ENCODE measurements at places on chromosomes 5 and 9. TPM values are rescaled to one million over a fixed set of nuclear protein-coding genes. Genes with fewer than 3 reads are reported as not detected.

DNA sequence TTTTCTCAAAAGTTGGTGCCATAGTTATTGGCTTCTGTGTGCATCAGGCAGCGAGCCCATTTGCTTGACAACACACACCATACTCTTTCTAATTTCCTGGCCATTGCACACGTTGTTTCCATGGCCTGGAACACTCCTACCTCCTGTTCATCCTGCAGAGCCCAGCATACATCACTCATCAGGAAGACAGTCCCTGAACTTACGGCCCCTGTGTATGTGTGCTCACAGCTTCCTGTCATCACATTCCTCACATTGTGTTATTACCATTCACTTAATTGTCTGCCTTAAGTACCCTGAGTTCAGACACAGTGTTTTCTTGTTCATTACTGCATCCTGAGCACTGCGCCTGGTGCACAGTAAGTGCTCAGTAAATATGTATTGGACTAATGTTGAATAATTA is 355.9 kb downstream of the PRELID2 start:
- DNase-seq: no peak

DNA sequence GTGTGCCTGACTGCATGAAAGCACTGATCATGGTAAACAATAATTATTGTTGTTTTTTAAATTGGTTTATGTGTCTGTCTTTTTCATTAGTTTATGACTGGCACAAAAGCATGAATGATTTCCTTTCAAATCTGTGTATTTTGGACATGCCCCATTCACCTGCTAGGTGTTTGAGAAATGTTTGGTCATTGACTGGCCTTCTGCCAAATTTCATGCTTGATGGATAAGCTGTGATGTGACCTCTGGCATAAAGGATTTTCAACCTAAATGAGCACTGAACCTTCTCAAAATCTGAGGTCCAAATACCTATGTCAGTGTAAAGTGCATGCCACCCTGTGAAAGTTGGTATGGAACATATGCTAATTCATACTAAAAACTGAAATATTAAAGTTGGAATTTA is 204.5 kb downstream of the BRINP1 start:
- no peak for DNase-seq

DNA sequence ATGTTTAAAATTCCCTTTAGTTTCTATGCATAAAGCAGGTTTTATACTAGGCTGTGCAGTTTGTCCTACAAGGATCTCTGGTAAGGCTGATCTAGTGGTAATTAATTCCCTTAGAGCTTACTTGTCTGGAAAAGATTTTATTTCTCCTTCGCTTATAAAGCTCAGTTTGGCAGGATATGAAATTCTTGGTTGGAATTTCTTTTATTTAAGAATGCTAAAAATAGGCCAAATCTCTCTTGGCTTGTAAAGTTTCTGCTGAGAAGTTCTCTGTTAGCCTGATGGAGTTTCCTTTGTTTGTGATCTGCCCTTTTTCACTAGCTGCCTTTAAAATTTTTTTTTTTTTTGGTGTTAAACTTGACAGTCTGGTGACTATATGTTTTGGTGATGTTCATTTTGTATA is 237.1 kb upstream of the TLE4 start:
- DNase-seq: no peak

- no peak for DNase-seq
These were observed 14.0 kb downstream of the PRUNE2 start for GRCh38 chr9:76891874-76892273.

GRCh38 chr5:167582283-167582682 is 709.2 kb upstream of the WWC1 start:
- no peak for DNase-seq

DNA sequence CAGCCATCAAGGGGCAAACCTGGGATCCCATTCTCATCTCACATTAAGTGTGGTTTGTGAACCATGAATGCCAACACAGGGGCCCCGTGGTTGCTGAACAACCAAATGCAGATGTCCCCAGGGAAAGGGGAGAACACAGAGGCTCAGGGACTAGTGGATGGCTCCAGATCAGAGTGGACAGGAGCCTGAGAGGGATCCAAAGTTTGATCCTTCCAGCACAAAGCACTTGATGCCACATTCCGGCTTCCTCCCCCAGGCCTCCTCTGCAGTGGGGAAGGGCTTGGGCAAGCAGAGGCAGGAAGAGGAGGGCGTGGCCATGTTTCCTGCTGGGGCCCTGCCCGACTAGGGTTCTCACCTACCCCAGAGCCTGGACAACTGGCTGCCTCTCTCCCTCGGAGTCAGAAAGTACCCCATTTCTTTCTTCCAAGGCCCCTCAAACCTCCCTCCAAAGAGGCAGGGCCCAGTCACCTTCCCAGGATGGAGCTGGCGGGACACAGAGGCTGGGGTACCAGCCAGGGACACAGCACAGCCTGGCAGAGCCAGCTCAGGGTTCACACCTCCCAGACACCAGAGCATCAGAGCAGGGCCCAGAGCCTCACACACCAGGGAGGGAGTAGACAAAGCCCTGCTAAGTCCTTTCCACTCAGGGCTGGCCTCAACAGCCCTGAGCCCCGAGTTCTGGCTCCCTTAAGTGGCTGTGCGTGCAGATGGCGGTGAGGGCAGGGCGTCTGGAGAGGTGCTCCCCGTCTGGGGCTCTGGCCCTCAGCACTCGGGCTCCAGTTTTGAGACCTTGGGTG is 4.3 kb upstream of the RNF44 start:
- peak; percentile 54 for DNase-seq

- DNase-seq: no peak
These were observed 206.3 kb downstream of the GABBR2 start for GRCh38 chr9:98502311-98502975.

DNA sequence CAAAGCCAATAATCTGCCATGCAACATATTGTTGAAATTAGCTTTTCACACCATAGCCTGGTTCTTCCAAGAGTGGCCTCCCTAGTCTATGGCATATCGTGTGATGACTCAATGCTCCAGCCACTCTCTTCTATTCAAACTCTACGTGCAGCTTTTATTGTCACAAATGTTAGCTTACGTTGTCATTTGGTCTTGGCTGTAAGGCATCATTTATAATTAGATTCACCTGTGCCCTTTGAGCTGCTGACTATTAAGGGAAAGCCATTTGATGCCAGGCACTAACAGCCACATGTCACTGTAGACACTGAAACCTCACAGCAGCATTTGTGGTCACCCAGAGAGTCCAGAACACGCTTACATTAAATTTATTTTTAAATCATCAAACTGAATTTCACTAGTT is 66.8 kb downstream of the APBA1 start:
- DNase-seq: no peak

- DNase-seq: no peak
These were observed 1478.3 kb upstream of the CDH9 start for GRCh38 chr5:28516722-28517121.

- no peak for DNase-seq
These were observed 219.7 kb upstream of the TUT7 start for GRCh38 chr9:86573886-86574285.

GRCh38 chr5:148911386-148911785 is 85.0 kb downstream of the ADRB2 start:
- no peak for DNase-seq

GRCh38 chr5:143338658-143339366 is 64.7 kb downstream of the NR3C1 start:
- no peak for DNase-seq

DNA sequence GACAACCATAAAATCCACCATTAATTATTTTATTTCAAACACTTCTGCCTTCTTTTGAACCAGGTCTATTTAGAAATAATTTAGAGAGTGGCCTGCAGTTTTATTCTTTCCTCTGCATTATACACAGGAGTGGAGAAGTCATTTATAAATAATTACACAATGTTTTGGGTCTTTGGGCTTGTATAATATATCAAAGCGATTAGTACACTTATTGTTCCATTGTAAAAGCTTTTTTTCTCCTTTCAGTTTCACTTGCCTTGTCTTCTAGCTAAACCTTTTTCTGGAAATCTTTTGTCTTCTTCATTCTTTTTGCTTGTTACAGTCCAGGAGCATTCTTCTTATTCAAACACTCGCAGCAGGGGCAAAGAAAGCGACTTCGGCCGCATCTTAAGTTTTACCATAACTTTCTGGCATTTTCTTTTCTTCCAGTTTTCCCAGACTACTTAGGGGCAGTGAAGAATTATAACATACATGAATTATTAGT is 7.3 kb upstream of the NEUROG1 start:
- no peak for DNase-seq

- no peak for DNase-seq
These were observed 1290.0 kb downstream of the EFNA5 start for GRCh38 chr5:106380736-106381135.

DNA sequence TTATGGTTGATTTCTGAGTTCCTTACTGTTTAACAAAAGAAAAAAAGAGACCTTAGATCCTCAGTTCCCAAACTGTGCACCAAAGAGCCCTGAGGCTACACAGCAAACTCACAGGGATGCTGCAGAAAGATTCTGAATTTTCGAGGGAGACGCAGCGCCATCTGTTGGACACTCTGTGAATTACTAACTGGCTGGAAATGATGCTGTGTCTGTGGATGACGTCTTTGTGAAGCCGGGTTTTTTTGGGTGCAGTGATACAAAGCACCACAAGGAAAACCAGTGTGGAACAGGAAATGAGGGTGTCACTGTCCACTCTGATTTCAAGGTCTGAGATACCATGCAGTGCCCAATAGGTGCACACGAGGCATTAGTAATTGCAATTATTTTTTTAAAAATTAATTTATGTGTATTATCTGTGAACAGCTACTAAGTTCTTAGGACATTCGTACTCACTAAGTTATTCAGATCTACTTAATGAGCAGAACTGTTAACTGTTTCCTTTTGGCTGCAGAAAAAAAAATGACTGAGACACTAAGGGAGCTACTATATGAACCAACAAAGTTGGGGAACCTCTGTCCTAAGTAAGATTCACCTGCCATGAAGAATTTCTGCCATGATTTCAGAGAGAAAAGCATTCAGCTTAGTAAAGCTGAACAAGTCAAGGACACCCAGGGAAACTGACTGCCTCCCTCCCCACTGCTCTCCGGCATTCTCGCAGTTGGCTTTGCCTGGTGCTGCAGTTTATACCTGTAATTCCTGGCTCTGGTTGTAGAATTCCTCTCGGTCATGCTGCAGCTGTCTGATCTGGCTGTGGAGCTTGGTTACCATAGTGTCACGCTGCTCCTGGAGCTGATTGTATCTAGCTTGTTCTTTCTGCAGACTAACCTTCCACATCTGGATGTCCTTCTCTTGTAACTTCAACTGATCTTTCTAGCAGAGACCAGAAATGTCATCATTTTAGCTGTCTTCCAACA is 23.4 kb downstream of the SPACA9 start:
- peak; percentile 92 for DNase-seq

- no peak for DNase-seq
These were observed 71.5 kb downstream of the WNK2 start for GRCh38 chr9:93255494-93255867.

- DNase-seq: no peak
These were observed 6.4 kb downstream of the ISCA1 start for GRCh38 chr9:86275962-86276361.

DNA sequence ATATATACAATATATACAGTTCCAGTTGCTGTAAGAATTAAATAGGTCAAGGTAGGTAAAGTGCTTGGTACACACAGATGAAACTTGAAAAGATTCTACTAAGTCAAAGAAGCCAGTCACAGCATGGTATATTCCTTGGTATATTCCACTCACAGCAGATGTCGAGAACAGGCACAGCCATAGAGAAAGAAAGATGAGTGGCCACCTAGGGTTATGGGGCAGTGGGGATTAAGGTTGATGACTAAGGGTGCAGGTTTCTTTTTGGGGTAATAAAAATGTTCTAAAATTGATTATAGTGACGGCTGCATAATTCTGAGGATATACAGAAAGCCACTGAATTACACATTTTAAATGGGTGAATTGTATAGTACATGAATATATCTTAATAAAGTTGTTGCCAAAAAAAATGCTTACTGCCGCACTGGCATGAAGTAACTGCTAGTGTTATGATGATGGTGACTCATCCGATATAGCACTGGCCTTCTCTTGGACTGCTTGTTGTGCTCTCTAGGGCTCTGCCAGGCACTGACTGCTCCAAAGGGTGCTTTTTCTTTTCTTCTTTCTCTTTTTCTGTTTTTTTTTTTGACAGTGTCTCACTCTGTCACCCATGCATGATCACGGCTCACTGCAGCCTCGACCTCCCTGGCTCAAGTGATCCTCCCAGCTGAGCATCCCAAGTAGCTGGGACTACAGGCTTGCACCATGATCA is 23.5 kb downstream of the TBC1D2 start:
- DNase-seq: no peak

GRCh38 chr9:105670775-105671174 is 8.5 kb downstream of the TAL2 start:
- no peak for DNase-seq

DNA sequence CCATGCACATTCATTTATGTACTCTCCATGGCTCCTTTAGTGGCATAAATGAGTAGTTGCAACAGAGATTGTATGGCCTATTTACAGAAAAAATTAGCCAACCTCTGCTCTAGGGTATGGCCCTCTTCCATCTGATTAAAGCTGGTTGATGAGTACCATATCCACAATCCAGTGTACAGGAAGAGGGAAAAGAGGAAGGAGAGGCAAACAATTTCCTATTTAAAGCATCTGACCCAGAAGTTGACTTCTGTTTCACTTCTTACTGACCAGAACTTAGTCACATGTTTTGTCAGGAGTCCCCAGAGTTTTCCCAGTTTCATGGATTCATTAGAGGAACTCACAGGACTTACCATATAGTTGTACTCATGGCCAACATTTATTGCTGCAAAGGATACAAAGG is 68.6 kb upstream of the STARD4 start:
- no peak for DNase-seq

Gene IL4
- total RNA-seq: not detected

Gene SH3TC2
- total RNA-seq: 5.1 TPM

Gene PPIP5K2
- total RNA-seq: 47.8 TPM

Gene FGF10
- total RNA-seq: 18.4 TPM

Gene SEMA6A
- 47.2 TPM for total RNA-seq

Gene EMB
- 7.9 TPM for total RNA-seq

Gene CARD9
- total RNA-seq: 4.3 TPM

Gene SV2C
- 0.31 TPM for total RNA-seq
